MV-4-11 (cell line): ENCODE measurements at places on chromosomes 16 and 17.

DNA sequence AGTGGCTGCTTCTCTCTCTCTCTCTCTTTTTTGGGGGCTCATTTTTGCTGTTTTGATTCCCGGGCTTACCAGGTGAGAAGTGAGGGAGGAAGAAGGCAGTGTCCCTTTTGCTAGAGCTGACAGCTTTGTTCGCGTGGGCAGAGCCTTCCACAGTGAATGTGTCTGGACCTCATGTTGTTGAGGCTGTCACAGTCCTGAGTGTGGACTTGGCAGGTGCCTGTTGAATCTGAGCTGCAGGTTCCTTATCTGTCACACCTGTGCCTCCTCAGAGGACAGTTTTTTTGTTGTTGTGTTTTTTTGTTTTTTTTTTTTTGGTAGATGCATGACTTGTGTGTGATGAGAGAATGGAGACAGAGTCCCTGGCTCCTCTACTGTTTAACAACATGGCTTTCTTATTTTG is 7.7 kb upstream of the TMEM235 start:
- no peak for DNase-seq

GRCh38 chr16:84677017-84677803 is 22.6 kb upstream of the USP10 start:
- no peak for DNase-seq

DNA sequence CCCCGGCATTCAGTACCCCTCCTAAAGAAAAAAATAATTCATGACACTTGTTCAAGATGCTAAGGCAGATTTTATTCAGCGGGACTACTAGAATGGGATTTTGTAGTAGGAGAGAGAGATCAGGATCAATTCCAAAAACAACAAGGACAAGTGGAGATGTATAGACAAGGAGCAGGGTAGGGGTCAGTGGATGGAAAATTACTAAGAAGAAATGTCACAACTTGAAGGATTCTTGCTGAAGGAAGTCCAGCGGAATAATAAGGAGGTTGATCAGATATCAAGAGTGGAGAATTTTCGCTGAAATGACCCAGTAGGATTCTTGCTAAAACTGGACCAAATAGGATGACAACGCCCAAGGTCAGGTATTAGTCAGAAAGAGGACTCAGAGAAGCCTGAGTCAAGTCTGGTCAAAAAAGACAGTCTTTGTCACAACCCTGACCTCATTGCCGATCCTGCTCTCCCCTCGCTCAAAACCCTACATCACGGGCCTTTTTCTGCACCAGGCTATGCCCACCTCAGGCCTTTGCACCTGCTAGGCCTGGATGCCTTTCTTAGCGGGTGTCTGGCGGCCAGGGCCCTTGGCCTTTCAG is 36.9 kb downstream of the MMD start:
- DNase-seq = no peak

DNA sequence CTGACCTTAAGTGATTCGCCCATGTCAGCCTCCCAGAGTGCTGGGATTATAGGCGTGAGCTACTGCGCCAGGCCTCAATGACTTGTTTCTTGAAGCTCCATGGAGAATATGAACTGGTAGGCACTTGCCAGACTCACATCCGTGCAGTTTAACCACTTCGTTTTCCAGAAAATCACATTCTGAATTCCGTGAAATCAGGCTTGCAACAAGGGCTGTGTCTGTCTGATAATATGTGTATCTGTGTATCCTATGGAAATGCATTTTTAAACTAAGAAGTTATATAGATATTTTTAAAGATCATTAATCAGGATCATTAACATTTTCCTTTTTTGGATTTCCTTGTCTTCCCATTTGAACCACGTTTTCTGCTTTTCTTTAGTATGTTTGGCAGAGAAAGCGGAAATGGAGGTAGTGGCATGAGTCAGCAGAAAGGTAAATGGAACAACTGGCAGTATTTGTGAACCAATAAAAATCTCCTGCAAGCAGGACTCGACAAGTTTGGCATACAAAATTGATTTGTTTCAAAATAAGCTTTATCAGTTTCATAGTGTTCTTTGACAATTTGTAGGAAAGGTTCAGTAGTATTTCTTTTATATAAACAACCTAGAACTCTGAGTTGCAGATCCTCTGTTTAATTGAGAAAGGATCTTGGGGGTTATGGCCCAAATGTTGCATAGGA is 33.0 kb downstream of the USP10 start:
- no peak for DNase-seq

DNA sequence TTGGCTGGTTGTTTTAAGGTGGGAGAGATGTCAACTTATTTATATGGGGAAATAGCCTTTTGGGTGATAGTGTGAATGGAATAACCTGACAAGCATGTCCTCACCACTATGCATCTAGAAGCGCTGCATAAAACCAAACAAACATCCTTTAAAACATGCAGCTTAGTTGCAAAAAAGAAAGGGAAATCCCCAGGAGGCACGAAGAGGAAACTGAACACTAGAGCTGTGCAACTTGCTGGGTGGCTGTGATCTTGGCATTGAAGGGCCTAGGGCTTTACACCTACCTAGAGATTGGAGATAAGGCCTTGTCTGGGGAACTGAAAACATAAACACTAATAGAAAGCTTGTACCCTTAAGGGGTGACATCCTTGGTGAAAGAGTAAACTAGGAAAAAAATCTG is 7.3 kb downstream of the C16orf54 start:
- no peak for DNase-seq

DNA sequence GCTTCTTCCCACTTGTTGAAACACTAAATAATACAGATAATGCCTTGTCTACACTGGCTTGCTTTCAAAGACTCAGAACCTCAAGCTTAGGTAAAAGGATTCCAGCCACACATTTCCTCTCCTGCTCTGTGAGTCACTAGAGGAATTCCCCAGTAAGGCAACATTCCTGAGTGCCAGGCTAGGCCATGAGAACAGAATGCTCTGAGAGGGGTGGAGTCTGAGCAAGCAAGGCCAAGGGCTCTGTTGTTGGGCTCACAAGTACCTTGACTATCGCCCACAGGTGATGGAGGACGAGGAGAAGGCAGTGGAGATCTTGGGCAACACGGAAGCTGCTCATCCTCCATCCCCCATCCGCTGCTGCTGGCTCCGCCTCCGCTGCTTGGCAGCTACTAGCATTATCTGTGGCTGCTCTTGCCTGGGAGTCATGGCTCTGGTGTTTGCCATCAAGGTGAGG is 6.7 kb upstream of the PHKG2 start:
- DNase-seq = no peak

DNA sequence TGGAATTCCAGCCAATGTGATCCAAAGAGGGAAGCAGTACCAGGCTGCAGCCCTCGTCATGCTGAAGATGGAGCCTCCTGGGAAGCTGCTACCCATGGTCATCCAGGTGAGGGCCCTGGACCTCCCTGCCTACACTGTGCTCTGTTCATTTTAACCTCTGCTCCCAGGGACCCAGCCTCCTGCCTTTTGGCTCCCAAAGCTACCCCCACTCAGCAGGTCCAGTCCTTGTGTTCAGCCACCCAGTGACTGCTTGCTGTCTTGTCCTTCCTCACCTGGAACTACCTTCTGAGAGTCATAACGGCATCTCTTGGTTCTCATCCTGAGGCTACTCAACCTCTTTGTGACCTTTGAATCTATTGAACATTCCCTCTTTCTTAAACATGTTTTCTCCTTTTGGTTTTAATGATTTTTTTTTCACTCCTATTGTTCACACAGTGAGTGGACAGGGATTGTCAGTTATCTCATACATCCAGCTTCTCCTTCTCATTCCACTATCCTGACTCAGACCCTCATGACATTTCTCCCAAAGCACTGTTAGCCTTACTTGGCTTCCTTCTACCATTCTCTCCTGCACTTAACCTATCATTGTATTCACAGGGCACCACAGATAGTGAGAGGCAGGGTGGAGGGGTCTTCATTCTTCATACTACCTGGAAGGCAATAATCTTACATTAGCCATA is 53.3 kb downstream of the GOSR1 start:
- no peak for DNase-seq

DNA sequence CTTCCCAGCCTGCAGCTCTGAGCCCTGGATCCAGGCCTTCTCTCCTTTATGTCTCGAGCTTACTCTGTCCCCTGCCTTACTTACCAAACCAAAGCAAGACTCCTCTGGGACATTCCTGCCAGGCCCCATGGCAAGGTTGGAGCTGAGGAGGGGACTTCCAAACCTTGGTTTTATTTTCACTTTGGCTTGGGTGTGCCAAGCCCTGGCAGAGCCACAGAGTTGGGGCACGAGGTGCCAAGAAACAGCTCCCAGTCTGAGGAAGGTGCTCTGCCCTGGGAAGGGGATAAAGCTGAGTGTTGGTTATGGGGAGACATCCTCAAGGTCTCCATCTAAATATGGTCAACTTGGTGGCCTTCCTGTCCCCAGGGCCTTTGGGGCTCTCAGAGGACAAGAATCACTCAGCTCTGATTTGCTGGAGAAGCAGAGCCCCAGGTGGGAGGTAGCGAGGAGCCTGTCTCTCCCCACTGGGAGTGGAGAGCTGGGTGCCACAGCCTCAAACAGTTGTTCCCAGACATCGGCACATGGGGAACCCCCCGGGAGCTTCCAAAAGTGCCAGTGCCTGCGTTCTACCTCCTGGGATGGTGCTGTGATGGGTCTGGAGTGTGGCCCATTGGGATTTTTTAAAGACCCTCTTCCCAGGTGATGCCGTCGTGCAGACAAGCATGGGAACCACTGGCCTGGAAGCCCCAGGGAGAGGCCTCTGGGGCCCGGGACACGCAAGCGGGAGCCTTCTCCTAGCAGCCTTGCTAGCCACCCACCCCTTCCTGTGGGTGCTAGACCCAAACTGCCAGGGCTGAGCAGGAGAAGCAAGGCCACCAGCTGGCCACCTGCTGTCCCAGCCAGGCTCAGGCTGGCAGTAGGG is 10.3 kb downstream of the NLRC5 start:
- DNase-seq = no peak

- DNase-seq = peak; percentile 32
Observed at GRCh38 chr17:55416470-55417052, 5.1 kb downstream of the MMD start.

DNA sequence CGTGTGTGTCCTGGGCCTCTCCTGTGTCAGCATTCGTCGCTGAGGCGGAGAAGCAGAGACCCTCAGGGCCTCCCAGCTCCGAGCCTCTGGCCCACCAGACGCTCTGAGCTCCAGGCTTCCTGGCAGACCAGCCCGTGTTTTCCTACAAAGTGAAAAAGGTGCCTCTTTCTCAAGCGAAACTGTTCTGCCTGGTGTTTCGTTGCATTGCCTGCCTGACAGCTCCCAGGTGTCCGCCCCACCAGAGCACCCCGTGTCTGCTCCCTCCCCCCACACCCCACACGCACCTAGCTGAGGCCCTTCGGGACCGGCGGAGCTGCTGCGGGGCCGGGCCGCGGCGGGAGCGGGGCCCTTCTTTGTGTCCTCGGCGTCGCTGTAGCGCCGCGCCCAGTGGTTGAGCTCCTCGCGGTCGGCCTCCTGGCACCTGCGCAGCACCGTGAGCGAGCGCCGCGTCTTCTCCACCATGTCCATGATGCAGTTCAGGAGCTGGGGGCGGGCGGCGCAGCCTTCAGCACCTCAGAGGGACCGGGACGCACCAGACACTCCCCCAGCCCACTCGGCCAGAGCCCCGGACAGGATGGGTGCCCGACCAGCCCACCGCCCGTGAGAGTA is 14.7 kb upstream of the PABPN1L start:
- DNase-seq = no peak

GRCh38 chr16:54939510-54940278 is 9.0 kb downstream of the IRX5 start:
- DNase-seq = no peak

- no peak for DNase-seq
Observed at GRCh38 chr17:76142039-76142584, 1.1 kb upstream of the FOXJ1 start.

DNA sequence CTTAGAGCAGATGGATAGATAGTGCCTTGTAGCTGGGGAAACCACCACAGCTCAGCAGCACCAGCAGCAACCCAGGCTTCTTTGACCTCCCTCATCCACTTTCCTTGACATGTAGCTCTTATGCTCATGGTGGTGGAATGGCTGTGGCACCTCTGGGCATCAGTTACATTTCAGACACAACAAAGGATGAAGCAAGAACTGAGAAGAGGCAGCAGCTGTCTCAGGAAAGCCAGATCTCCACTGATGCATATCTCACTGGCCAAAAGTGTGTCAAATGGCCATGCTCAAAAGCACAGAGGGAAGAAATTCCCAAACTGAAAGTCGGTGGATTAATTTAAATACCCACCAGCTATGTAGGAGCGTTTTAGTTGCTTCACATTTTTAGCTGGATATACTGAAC is 671.4 kb upstream of the SALL1 start:
- no peak for DNase-seq

GRCh38 chr17:33396818-33397217 is 103.7 kb upstream of the ASIC2 start:
- no peak for DNase-seq

DNA sequence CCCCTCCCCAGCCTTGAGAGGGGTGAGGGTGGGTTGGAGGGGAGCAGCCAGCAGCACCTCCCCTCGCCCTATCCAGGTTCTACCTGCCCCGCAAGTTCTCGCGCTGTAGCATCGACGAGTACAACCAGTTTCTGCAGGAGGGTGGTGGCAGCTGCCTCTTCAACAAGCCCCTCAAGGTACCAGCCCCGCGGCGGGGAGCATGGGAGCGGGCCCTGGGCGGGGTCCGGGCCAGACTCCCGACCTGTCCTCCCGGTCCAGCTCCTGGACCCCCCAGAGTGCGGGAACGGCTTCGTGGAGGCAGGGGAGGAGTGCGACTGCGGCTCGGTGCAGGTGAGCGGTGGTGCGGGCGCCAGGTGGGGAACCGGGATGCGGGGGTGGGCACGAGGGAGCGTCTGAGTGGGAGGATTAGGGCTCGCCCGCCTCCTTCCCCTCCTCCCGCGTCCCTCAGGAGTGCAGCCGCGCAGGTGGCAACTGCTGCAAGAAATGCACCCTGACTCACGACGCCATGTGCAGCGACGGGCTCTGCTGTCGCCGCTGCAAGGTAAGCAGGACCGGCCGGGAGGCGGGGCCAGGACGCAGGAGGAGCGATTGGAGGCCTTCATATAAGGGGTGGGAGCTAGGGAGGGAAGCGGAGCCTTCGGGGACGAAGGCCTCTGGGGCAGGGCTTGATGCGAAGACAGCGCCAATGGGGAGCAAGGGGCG is 16.5 kb downstream of the ADAM11 start:
- DNase-seq = peak; percentile 98

DNA sequence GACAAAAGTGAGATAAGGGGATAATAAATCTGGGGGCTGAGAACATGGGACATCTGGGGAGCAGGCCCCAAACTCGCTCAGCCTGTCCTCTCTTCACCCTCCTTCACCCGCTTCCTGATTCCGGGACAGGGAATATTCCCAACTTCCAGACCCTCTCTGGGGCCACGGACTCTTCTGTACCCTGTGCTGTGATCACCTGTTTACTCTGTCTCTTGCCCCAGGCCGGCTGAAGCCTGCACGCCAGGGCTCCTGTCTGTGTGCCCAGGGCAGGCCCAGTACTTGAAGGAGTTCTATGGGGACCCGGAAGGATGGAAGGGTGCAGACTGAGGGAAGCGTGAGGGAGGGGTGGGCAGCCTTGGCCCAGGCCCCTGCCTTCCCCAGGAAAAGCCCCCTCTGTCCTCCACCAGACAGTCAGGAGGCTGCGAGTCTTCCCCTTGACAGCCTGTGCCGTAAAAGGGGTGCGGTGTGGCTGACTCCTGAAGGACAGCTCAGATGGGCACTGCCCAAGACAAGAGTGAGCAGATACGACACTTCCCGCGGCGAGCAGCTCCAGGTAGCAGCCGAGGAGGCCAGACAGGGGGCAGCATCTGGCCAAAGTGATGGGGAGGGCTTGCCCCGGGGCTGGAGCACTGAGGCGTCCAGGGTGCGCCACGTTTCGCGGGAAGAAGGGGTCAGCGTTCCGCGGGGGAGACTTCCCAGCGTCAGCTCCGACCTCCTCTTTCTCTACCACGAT is 1.0 kb upstream of the CCNF start:
- DNase-seq = no peak
